ENCODE measurements at places on chromosomes 3 and 15.

DNA sequence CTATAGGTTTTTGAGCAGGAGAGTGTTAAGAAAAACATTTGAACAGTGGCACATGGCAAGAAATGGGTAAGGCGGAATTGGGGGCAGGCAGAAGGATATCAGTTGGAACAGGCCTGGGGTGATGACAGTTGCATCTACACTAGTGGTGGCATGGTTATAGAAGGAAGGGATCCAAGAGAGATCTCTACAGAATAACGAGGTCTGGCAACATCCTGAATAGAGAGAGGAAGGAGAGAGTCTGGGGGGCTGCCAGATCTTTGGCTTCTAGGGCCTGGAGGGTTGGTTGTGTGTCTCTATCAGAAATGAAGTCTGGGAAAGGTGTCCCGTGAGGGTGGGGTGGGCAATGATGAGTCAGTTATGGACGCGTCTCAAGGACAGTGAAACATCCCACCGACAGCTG is 26.3 kb downstream of the FSTL1 start:
- DNase-seq, result no peak

DNA sequence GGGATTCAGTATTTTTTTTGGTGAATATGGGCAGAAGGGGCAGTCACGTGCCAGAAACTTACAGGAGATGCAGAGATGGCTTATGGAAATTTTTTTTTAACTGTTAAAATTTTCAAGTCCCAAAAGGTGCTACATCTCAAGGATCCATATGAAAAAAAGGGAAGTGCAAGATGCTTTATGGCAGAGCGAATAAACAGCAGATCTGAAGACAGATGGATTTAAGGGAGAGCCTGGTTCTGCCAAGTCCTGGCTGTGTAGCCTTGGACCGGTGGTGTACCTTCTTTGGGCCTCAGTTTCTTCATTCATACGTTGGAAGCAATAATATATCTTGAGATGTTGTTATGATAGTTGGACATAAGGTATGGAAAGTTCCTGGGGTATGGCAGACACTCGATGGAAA is 91.5 kb upstream of the ARRDC4 start:
- no peak for DNase-seq

DNA sequence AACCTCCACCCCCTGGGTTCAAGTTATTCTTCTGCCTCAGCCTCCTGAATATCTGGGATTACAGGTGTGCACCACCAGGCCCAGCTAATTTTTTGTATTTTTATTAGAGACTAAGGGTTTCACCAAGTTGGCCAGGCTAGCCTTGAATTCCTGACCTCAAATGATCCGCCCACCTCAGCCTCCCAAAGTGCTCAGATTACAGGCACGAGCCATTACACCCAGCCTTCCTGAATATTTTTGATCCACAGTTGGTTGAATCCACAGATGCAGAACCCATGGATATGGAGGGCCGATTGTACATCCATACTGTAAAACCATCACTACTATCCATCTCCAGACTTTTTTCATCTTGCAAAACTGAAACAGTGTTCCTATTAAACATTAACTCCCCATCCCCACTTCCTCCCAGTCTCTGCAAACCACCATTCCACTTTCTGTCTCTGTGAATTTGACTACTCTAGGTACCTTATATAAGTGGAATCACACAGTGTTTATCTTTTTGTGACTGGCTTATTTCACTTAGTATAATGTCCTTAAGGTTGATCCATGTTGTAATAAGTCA is 8.2 kb upstream of the TMEM62 start:
- no peak for DNase-seq

GRCh38 chr15:32899126-32899596 is 181.4 kb downstream of the GREM1 start:
- no peak for DNase-seq

- no peak for DNase-seq
These were observed 24.4 kb downstream of the ADCY5 start for GRCh38 chr3:123424321-123424998.

- no peak for DNase-seq
These were observed 41.2 kb downstream of the MYO5C start for GRCh38 chr15:52254391-52254790.

DNA sequence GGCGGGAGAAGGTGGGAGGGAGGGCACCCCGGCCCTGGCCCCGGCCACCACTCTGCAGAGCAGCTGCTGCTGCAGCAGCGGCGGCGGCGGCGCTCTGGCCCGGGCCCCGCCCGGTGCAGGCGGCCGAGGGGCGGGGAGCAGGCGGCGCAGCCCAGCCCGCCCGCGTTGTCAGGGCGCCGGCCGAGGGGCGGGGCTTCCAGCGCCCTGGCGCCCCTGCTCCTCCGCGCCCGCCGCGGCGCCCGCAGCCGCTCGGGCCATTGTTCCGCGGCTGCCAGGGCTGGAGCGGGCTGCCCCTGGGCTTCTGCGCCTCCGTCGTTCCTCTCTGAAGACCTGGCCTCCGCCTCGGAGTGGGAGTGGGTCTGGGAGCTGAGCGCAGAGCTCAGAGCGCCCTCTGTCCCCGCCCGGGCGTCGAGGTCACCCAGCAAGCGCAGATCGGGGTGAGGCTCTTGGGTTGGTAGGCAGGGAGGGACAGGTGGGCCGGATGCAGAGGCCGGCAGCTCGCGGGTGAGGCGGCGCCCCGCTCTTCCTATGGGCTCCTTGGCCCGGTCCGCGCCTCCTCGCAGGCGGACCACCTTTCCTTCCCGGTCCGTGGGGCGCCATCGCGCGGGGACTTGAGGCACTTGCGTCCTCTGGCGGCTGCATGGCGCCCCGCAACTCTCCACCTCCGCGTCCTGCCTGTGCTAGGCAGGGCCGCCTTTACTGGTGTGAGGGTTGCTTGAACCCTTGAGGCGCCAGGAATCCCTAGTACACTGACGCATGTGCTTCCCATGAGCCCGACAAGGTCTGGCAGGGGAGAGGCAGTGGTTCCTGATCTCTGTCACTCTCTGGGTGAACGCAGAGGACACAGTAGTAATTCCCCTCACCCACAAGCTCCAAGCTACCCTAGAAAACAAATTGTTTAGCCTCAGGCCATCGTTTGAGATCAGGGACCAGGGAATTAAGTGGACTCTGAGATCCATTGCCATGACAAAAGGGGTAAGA is at the start of gene LPCAT4:
TSS of gene LPCAT4 (minus strand) at position 96 of the 981 bp plus-strand sequence. CDS start 96 bp downstream, outside the sequence.
- DNase-seq, result peak; percentile 93

- no peak for DNase-seq
These were observed 31.6 kb downstream of the PRKCD start for GRCh38 chr3:53192608-53193007.

DNA sequence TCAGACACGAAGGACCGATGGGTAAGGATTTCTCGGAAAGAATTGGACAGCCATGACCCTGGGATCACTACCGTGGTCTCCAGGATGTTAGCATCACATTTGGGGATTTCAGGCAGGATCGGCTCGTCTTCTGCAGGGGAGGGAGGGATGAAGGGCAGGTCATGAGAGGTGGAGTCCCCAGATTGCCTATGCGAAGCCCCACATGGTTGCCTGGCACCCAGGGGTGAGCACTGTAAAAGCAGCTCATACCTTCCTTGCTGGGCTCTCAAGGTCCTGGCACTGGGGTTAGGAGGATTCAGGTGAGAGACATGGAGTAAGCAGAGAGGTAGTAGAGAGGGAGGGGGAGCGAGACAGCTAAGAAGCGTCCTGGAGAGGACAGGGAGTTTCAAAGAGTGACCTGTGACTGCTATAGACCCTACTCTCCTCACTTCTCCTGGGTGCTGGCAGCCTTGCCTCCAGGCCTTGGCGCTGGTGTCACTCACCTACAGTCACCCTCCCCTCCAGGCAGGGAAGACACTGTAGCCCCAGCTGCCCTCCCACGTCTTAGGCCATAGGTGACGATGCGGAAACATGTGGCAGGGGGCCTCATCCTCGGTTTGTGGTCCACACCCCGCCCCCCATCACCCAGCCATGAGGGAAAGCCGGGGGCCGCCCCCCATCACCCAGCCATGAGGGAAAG is 15.0 kb upstream of the EHD4 start:
- DNase-seq, result no peak

- no peak for DNase-seq
These were observed 411 bp upstream of the EIF2B5 start for GRCh38 chr3:184134746-184135148.

GRCh38 chr3:36738702-36739101 is 25.7 kb downstream of the DCLK3 start:
- DNase-seq, result no peak

DNA sequence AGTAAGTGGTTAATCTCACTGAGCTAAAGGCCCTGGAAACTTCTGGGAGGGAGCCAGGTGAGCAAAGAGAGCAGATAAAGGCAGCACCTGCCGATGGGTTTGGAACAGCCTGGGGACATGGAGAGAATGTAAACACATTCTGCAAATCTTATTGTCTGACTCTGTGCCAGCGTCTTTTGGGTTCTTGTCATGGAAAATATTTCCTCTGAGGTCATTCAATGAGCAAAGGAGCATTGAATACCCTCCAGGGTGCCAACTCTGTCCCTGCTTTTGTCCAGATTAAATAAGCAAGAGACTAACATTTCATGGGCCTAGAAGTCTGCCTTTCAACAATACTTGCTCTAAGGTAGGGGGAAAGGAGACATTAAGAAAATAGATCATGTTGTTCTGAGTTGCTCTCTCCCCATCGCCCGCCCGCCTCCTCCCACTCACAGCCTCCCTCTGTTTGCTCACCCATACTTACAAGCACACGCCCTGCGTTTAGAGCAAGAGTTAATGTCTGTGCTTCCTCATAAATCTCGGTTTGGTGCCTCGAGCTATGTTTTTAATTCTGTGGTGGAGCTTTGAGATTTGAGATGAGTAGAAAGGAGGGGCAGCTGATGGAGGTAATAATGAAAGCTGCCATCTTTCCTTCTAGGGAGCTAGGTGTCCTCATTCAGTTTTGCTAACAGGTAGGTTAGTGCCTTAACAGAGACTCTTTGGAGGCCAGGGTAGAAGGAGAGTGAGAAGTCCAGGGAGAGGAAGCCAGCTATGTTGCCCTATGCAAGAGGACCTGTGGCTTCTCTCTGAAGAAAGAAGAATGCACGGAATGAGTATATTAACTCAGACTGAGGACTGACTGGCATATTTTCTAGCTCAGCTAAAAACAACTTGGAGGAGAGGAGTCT is 132.9 kb downstream of the TPRG1 start:
- DNase-seq, result no peak

DNA sequence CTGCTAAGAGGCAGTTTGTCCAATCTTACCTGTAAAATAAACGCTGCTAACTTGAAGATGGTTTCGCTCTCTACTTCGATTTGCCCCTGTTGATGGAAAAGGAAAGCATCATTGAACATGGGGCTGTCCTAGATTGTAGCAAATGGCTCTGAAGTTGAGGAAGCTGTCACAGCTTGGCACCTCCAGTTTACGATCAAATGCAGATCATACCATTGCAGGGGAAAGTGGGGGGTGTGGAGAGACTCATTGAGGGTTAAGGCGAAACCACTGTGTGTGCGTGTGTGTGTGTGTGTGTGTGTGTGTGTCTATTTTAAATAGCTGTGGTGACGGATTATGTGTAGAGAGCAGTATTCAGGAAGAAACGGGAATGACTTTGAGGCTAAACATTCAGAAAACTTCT is 127.6 kb upstream of the LMOD3 start:
- DNase-seq, result peak; percentile 57

- no peak for DNase-seq
These were observed 57.4 kb downstream of the ARHGAP31 start for GRCh38 chr3:119351581-119351980.

DNA sequence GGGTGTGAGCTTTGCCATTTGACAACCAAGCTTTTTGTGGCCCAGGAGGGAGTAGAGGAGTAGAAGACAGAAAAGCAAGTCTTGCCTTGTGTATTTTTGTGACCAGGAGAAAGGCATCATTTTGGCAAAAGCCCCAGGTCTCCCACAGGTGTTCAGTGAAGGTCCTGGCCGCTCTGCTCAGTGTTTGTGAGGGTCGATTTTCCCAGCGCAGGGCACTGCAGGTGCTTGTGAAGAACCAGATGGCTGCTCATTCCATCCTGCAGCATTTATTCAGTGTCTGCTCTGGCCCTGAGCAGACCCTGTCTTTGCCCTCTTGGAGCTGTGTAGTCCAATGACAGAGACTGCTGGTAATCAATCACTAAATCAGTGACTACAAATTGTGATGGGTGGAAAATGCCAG is 19.5 kb downstream of the TRAK1 start:
- DNase-seq, result no peak

- peak; percentile 43 for DNase-seq
These were observed 145.9 kb upstream of the LRRFIP2 start for GRCh38 chr3:37320276-37320675.

DNA sequence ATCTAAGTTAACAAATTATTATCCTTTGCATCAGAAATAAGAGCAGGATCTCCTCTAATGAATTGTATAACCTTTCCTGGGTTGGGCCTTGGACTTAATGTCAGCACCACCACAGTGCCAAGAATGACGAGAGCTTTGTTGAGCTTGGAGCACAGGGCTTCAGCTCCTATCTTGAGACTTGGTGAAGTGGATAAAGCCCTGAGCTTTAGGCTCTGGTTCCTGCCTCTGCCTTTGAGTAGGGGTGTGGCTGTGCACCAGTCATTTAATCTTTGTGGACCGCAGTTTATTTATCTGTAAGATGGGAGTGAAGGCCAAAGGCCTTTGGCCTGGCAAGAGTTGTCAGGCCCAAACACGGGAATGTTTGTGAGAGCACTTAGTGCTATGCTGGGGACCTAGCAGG is 162.2 kb downstream of the VGLL4 start:
- DNase-seq, result no peak

DNA sequence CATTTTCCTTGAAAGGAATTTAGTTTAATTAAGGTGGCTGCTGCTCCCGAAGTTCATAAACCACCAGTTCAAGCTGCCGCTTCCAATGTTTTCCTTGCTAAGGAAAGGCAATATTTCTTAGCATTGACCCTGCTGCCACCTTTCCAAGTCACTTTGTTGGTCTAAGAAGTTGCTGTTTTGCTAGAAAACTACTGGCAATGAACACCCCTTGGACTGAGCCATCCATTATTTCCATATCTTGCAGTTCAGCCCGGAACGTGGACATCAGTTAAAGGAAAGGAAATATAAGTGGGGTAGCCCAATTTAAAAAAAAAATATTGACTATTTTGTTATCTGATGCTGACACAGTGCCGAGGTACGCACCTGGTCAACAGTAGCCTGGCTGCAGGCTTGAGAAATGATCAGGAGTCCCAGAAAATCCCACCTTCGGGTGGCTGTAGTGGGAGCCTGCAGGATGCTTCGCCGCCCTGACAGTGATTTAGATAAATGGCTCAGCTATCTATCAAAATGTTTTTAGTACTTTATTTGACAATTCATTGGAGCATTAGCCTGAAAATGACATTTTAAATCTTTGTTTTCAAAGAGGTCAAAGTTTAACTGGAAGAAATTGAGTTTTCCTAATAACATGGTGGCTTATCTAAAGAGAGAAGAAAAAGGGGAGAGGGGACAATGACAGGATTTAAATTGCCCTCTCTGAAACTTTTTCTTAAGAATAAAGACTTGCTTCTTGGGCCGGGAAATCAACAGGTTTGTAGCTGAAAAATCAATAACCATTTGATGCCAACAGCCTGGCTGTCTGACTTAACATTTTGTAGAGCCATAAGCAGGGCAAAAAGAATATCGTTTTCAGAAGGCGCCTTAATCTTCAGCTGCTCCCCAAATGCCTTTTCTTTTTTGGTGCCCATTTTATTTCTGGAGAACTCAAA is 1.6 kb downstream of the RARB start:
- DNase-seq, result no peak

- DNase-seq, result no peak
These were observed 37.4 kb upstream of the P2RY12 start for GRCh38 chr3:151421938-151422337.
